ENCODE measurements at places on chromosomes 13 and 19. TPM values are rescaled to one million over a fixed set of nuclear protein-coding genes. Genes with fewer than 3 reads are reported as not detected.

Gene ZSWIM9
- total RNA-seq: 6.5 TPM

Gene PCDH9
- 14.8 TPM for total RNA-seq

Gene ZNF154
- 15.1 TPM for total RNA-seq

Gene CPB2
- not detected for total RNA-seq

Gene FXYD1
- total RNA-seq: not detected

Gene ZNF555
- 5.9 TPM for total RNA-seq

Gene FBXO27
- total RNA-seq: 0.27 TPM

Gene GRK1
- total RNA-seq: under 0.01 TPM

Gene GPC5
- total RNA-seq: 18.3 TPM

Gene RYR1
- 2.7 TPM for total RNA-seq

Gene ENOX1
- total RNA-seq: 0.54 TPM

Gene ZNF227
- 11.3 TPM for total RNA-seq

Gene FFAR1
- 0.27 TPM for total RNA-seq

Gene EEF1AKMT1
- total RNA-seq: 3.2 TPM

Gene MRPL57
- total RNA-seq: 29.4 TPM

Gene B3GNT3
- 0.54 TPM for total RNA-seq

Gene DNAJB1
- 64.1 TPM for total RNA-seq

Gene TNNT1
- total RNA-seq: not detected

Gene NCAN
- total RNA-seq: not detected

Gene MBOAT7
- 270 TPM for total RNA-seq

Gene HOMER3
- 4.8 TPM for total RNA-seq

Gene GZMM
- 0.27 TPM for total RNA-seq

Gene IGFL3
- total RNA-seq: not detected

Gene NRTN
- 0.54 TPM for total RNA-seq

Gene GAS6
- 0.81 TPM for total RNA-seq

Gene ZNF681
- total RNA-seq: 2.2 TPM

Gene SPTBN4
- total RNA-seq: 0.27 TPM

Gene BCL2L12
- 8.1 TPM for total RNA-seq

Gene AKT2
- 112 TPM for total RNA-seq

Gene SHANK1
- total RNA-seq: 6.2 TPM

Gene ZNF66
- 10.5 TPM for total RNA-seq

Gene ZBTB32
- total RNA-seq: under 0.01 TPM

Gene TDRD3
- 6.5 TPM for total RNA-seq

Gene CAMSAP3
- 3.0 TPM for total RNA-seq

Gene POLD1
- 85.6 TPM for total RNA-seq

Gene MTUS2
- total RNA-seq: not detected

Gene RGL3
- total RNA-seq: not detected

Gene CYP2F1
- under 0.01 TPM for total RNA-seq

Gene PALM
- total RNA-seq: 15.6 TPM

Gene DNAAF3
- 1.3 TPM for total RNA-seq

All from hematopoietic multipotent progenitor cell (in vitro differentiated cells).